ENCODE measurements at places on chromosomes 11 and 22.

GRCh38 chr11:11243590-11244469 lies 109.2 kb downstream of the CSNK2A3 start:
- no peak for DNase-seq

DNA sequence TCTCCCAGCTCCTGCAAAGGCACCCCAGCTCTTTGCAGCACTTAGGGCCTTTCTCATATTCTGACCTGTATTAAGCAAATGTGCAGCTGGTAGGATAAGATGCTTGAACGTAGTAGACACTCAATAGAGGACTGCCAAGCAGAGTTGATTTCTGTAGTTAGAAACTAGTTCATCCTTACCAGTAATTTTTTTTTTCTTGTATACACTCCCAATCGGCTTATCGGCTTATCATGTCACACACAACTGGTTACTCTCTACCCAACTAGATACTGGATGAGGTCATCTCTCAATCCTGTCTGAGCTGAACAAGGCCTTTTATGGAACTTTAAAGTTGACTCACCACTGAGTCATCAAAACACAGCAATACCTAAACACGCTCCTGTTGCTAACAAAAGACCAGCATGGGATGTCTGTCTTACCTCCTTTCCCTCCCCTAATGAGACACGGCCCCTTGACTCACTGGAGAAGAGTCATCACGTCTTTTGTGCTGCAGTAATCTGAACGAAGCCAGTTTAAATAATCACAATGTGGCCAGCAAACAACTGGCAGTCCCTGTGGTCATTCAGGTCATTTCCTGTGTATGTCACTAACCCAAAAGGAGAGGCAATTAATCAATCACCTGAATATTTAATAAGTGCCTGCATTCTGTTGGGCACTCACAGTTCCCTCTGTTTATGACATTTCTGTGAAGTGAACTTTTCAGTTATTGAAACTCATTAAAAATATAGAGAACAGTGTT lies 7.5 kb upstream of the WEE1 start:
- no peak for DNase-seq

GRCh38 chr11:64120951-64121569 lies 44.9 kb downstream of the MACROD1 start:
- peak; percentile 29 for DNase-seq

GRCh38 chr11:78920329-78920728 lies 345.7 kb upstream of the NARS2 start:
- no peak for DNase-seq

DNA sequence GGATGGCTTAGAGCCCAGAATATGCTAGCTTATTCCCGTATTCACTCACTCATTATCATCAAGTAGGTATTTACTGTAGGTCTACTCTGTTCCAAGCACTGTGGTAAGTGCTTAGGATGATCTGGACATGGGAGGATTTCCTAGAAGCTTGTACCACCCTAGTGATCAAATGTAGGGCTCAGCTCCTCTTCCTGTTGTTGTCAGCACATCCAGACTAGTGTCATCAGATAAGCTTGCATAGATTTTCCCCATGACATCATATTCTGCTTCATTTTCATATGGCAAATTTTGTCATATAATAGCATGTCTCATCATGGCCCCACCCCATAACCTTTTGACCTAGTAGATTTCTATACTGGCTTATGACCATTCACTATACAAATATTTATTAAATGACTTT lies 19.3 kb upstream of the NUCB2 start:
- no peak for DNase-seq

DNA sequence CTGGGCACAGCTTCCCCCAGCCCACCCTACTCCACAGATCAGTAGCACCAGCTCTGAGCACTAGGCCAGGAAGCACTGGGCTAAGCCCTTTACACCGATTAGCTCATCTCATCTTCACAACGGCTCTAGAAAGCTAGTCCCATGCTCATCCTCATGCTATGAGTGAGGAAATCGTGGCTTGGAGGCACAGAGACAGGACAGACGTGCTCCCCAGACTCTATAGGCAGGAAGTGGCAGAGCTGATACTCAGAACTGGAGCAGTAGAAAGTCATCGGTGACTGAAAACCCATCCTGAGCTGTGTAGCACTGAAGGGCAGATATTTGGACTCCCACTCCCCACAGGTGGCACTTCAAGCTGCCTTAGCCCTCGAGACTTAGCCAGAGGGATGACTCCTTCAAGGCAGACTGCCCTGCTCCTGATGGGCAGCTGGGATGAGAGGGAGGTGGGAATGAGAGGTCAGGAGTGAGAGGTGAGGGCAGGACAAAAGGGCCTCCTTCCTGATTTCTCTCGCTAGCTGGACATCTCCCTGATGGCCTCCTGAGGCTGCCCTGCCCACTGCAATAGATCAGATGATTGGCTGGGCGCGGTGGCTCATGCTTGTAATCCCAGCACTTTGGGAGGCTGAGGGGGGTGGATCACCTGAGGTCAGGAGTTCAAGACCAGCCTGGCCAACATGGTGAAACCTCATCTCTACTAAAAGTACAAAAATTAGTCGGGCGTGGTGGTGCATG lies 9.7 kb downstream of the CD5 start:
- DNase-seq, result no peak

DNA sequence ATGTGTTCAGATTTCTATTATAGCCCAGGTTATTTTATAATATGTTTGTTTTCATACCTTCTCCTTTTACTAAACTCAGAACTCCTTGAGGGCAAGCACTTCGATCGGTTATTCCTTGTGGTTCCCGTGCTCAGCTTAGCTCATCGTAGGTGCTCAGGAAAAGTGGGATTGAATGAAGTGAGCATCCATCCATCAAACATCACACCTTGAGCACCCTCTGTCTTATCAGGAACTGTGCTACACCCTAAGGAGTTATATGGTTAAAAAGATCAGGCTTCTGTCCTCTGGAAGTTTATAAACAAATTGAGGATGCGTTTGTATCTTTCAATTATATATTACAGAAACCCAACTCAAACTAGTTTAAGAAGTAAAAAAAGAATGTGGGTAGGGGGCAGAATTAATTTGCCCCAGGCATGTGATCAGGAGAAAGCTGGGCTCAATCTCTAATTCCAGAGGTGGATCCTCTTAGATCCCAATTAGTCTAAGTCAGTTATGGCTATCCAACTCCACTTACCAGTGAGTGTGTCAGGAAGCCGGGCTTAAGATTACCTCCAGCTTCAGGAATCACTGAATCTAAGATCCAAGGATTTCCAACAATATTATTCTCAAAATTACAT lies 59.9 kb upstream of the RRAS2 start:
- DNase-seq, result peak; percentile 26

DNA sequence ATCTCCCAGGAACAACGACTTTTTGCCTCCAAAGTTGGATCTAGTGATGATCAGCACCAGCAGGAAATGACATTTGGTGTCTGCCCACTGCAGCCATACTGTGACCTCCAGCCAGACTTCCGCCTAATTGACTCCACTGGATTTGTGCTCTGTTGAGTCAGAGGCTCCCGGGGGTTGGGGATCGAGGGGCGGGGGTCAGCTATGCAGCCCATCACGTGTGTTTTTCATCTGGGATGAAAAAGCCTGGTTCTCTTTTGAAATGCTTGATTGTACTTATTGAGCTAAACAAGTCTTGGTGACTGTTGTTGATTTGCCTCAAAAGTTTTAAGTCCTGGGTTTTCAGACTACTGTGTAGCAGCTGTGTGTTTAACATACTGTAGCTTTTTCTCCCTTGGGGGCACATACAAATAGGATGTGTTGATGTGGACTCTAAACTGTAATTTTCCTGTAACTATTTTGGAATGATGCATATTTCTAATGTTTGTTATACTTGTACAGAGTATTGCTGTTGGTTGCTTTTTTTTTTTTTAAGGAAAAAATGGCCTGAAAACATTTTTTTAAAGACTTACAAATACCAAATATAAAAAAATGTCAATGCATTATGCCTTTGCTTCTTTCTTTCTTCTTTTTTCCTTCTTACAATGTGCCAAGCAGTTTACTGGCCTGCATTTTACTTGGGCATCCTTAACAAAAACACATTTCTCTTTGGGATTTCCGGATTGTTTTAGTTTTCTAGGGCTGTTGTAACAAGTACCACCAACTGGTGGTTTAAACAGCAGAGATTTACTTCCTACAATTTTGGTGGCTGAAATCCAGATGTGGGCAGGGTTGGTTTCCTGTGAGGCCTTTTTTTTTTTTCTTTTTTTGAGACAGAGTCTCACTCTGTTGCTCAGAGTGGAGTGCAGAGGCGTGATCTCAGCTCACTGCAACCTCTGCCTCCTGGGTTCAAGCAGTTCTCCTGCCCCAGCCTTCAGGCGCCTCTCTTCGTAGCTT lies 46.1 kb upstream of the OR4B1 start:
- DNase-seq, result no peak

DNA sequence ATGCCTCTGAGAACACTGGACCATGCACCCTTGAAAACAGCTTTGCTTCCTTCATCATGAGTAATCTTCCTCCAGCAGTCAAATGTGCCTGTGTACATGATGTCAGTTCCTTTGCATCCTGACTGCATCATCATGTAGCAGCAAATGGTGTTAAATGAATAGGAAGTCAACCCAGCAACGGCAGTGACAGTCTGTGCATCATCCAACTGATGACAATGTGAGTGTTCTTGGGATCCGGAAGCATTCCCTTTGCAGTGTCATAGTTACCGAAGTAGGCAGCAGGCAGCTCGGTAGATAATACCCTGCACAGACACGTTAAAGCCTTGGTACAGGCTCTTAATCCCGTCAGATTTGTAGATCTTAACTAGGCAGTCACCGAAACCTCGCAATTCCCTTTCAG lies 2.5 kb downstream of the WBP2NL start:
- DNase-seq, result no peak

DNA sequence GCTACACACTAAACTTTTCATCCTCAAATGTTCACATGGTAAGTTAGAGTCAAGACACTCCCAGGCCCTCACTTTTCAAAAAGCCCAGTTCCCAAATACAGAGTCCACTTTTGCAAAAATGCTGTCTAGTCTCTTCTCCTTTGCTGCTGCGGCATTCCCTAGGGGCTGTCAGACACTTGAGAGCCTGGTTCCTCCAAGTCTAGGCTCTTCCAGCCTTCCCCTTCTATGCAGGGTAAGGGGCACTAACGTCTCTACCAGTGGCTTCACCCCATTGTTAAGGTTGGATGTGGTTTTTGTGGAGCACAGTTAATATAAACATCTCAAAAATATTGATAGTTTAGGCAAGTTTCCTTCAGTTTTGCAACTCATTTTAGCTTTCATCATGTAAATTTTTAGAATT lies 181.5 kb downstream of the KIF18A start:
- DNase-seq, result no peak

DNA sequence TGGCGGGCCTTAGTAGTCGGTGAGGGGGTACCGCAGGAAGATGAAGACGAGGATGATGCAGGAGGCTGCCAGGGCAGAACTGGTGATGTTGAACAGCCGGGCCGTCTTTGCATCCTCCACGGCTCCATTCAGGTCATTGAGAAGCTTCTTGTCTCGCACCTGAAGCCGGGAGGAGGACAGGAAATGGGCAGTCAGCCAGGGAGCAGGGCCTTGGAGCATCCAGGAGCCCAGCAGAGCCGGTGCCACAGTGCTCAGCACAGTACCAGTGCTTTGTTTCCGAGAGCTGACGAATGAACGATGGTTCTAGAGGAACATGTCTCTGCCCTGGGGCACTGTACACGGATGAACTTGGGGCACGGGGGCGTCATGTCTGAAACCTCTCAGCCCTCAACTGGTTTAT lies 15.1 kb downstream of the IFITM10 start:
- DNase-seq, result no peak

GRCh38 chr11:61183645-61184044 lies 19.7 kb upstream of the PGA3 start:
- no peak for DNase-seq

DNA sequence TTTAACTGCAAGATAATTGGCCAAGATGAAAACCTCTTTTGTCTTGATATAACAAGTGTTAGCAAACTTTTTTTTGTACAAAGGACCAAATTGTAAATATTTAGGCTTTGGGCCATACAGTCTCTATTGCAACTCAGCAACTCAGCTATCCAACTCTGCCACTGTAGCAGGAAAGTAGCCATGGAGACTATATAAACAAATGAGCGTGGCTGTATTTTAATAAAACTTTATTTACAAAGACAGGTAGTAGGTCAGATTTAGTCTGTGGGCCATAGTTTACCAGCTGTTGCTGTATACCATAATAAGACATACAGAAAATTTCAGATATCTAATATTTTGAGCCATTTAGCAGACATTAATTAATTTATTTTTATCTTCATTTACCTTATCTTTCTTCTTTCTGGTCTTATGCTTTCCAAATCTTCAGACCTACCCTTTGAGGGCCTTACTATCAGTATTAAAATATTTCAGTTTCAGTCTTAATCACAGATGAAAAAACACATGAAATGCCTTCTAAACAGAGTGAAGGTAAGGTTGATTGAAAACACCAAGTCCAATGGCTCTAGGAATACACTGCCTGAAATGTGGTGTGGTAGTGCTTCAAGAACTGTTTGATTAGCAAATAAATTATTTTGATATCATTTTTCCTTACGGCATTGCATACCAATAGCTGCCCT lies 256.9 kb upstream of the CTSC start:
- DNase-seq, result no peak

- DNase-seq, result no peak
Observed at GRCh38 chr11:117914991-117915618, 14.1 kb downstream of the TMPRSS13 start.

- no peak for DNase-seq
Observed at GRCh38 chr22:50060441-50061140, 2.5 kb upstream of the TTLL8 start.

DNA sequence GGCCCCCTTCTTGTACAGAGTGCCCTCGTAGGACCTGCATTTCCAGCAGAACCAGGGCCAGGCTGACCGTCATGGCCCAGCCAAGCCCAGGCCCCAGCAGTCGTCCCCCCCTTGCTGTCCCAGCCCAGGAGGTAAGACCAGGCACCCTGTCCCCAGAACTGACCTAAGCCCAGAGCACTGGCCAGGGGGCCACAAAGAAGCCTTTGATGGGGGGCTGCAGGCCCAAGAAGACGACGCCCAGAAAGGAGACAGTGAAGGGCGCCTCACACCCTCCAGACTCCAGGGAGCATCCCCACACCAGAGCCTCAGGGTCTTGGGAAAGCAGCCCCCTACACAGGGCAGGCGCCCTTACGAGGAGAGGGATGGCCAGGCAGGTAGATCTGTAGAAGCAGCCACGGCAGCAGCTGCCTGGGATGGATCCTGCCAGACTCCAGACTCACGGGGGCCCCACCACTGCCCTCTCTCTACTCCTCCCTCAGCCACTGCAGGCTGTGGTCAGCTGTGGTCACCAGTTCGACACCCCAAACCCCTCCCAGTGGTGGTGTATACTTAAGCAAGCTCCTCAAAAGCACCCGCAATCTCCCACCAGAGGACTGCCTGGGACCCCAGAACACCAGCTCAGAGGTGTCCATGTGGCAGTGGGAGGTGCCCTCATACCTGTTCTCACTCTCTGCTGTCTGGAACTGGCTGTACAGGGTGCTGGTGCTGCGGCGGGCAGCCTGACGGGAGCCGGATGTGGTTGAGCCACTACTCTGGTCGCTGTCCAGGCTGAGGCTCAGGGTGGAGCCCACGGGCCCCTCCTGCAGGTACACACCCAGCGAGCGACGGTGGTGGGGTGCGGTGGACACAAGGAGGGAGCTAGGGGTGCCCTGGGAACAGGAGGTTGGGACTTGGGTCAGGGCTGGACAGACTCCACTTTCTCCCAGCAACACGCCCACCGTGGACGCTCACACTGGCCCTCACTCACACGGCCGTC lies 27.0 kb downstream of the SBF1 start:
- DNase-seq, result no peak

All from NCI-H1417 (cell line).